ENCODE measurements at places on chromosomes 7 and 10. TPM values are rescaled to one million over a fixed set of nuclear protein-coding genes. Genes with fewer than 3 reads are reported as not detected.
A peak's percentile ranks its signal among the peaks of the same experiment; 100 is the strongest.

DNA sequence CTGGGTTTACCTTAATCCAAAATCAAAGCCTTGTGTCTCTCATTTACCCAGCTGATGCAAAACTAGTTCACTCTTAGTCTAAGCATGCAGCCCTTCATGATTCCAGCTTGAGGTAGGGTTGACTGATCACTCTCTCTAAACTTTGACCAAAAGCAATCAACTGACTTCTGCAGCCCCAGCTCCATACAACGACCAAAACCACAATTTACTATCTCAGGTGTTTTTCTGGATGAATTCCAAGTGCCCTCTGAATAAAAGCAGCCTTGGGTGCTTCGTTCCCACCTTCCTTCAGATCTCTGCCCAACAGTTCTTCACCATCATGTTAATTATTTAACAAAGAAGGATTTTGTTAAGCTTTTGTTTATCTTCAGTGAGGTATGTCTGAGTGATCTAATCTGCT, 62.6 kb downstream of the CCDC6 start:
- no peak for DNase-seq

The OPALIN gene
- not detected for polyA plus RNA-seq

GRCh38 chr7:44767134-44767911, 18.7 kb downstream of the ZMIZ2 start:
- peak; percentile 42 for DNase-seq

DNA sequence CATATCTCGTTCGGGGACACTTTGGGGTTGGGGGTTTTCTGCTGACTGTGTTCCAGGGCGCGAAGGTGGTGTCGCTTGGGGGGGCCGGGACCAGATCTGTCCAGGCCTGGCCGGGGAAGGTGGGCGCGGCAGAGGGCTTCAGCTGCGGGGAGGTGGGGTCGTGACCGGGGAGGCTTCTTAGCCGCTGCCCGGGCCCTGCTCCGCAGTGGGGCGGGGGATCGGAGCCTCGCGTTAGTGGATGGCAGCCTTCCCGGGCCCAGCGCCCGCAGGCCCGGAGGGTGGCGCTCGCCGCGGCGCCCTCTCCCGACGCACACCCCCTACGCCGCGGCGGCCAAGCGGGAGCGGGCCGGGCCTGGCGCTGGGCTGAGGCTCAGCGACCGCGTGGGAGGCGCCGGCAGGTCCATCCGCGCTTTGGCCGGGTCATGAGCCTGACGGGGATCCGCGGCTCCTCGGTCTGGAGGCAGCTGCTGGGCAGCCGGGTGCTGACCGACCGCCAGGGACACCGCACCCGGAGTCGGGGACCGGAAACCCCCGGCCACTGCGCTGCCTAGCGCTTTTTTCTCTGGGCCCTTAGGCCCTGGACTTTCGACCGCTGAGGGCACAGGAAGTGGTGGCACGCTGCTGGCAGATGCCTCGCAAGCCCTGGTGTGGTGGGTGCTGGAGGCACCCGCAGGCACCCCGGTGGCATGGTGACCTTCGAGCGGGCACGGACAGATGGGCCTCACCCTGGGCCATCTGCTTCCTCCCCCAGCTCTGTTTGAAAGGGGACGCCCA, 1.2 kb downstream of the AGAP3 start:
- peak; percentile 79 for DNase-seq

The ABCA13 gene
- 0.25 TPM for polyA plus RNA-seq

DNA sequence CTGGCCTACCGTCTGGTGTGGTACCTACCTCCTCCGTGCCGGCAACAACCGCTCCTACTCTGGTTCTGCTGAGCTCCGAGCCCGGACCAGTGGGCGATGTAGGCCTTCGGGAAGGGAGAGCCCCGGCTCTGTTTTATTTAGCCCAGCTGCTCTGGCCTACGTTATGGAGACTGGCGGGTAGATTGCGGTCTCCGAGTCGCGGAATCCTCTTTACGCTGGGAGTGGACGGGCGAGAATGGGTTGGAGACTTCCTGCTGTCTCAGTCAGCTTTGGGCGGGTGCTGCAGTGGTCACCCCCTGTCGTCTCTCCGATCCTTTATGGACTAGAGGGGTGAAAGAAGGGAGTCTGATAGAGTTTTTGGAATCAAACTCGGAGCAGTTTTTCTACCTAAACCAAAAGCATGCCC, 406 bp downstream of the CBLL1 start:
- DNase-seq: no peak

The LRIT1 gene
- not detected for polyA plus RNA-seq

GRCh38 chr7:194252-195009, 2.1 kb downstream of the FAM20C start:
- no peak for DNase-seq

- DNase-seq: no peak
Observed at GRCh38 chr10:99339077-99339476, 9.9 kb downstream of the CNNM1 start.

The CPXM2 gene
- polyA plus RNA-seq: 0.48 TPM

GRCh38 chr7:143284591-143285469, at the start of gene TMEM139:
TSS of gene TMEM139 (plus strand) at chr7:143284958. CDS start at chr7:143285958, 1,000 bp downstream.
- DNase-seq: no peak

DNA sequence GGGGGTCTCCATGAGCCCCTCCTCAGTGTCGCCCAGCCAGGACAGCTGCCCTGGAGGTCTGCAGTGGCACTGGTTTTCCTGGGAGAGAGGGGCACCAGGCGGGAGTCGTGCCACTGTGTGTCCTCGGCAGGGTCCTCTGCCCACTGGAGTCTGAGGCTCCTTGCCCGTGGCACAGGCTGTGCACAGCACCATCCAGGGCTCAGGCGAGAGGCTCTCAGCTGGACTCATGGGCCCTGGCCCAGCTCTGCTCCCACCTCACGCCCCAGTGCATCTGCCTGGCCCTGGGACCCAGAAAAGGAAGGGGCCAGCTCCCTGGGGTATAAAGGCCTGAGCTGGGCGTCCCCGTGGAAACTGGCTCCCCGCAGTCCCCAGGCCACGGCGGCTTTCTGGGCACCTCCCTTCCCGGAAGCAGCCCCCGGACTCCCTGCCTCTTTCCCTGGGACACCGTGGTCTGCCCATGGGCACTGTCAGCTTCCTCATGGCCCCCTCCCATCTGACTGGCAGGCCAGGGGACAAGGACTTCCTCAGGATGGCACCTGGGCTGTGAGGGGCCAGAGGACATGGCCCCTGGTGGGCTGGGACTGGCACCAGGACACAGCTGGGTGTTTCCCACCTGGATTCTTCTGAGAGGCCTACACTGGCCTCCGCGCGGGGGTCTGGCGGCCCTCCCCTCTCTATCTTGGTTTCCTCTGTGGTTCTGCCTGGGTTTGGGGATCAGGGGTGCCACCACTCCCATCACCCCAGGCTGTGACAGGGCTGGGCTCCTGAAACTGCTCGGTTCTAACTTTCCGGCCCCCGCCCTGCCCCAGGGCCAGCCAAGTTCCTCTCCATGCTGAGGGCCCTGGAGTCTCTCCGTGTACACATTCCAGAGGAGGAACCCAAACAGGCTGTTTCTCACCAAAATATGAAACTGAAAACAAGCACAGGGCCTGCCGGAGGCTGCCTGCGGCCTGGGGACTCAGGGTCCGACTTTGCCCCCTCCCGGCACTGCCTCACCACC, 5.5 kb downstream of the FOXL3 start:
- peak; percentile 23 for DNase-seq

The FIS1 gene
- polyA plus RNA-seq: 121 TPM

DNA sequence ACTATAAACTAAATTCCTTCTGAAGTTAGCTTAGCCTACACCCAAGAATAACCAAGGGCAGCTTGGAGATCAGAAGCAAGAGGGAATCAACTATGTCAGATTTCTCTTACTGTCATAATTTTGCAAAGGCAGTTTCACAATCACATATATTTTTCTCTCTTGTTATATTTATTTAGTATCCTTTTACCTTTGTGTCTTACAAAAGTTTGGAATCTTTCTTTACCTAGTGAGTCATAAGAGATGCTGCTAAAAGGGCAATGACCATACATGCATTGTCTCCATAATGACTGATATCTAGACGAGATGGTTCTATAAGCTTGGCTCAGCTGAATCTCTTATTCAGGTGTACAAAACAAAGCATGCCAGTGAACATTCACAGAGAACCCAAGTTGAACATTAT, 61.1 kb downstream of the PPP1R17 start:
- no peak for DNase-seq

DNA sequence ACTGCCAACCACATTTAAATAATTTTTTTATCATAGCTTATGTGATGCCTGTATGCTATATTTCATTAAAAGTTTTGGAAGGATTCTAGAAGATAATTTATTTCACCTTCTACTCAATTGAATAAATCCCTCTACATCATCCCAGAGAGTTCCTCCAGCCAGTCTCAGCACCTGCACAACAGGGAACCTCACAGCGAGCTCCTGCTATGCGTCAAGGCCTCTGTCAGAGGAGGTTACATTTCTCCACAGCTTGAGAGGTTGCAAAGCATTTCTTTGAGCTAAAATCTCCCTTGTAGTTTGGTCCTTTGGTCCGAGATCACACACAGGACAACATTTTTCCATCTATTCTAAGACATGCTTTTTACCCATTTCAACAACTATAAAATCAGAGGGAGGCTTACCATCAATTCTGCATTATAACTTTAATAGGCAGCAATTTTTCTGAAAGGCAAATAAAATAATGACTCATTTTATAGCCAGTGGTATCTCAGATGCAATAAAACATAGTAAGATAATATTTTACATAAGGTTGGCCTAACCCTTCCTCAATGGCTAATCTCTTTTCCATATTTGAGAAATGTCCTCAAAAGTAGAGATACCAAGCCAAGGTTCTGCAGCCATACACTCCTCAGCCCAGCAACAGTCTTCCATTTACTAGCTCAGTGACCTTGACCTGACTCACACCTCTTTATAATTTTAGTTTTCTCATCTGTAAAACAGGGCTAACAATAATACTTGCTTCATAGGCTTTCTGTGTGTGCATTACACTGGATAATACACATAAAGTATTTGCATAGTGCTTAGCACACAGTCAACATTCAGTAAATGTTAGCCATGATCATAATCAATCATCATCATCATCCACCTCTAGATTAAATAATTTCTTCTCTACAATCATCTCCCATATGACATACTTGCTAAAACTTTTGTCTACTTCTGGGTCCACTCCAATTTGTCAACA, 68.8 kb downstream of the DOCK4 start:
- no peak for DNase-seq

DNA sequence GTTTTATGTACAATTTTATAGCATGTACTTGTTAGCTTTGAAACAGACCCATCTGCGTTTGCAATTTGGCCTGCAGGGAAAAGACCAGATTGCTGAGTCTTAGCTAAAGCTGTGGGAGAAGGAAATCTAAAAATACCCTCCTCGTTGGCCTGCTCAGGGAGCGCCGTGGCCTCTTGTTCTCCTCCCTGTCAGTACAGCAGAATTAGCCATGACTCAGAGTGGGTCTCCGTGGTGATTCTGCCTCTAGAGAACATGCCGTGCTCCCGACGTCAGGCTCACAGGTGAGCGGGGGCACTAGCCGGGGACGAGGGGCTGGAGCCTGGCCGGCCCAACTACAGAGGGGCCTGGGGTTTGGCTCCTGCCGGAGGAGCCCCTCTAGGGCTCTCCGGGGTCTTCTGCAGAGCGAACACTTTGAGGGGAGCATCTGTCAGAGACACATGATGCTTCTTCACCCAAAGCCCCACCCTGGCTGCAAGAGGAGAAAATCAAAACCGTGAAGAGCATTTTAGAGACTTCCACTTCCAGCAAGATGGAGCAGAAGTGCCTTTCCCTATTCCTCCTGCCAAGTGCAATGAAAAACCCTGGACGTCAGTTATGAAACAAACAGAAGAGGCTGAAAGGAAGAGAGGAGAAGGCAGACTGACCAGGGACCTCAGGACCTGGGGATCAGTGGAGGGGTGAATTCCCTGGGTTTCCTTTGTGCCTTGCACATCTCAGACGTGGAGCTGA, 98.9 kb downstream of the LHPP start:
- peak; percentile 51 for DNase-seq

- DNase-seq: peak; percentile 93
Observed at GRCh38 chr10:7571981-7572380, 94.8 kb downstream of the ITIH5 start.

The SPDYE6 gene
- polyA plus RNA-seq: 2.6 TPM

GRCh38 chr10:113895018-113895417, 40.6 kb downstream of the NHLRC2 start:
- DNase-seq: no peak

- DNase-seq: no peak
Observed at GRCh38 chr10:391305-391704, 256.1 kb downstream of the ZMYND11 start.

The RSU1 gene
- polyA plus RNA-seq: 85.6 TPM

DNA sequence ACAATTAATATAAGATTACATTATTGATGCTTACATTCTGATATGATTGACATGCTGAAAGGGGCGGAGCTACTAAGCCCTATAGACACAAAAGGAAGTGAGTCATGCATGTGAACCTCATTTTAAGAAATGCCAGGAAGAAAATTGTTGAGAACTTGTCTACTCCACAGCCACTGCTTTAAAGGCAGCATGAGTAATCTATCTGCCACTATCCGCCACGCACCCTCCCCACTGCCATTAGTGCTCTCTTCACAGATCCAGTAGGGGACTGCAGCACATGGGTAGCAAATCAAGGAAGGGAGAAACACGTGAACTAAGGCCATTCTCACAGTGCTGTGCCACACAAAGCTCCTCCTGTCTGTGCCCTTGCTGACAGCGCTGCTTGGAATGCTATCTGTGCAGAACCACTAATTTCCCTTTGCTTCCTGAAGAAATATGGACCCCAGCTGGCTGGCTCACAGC, 524.8 kb downstream of the GRM8 start:
- peak; percentile 28 for DNase-seq

The TAS2R5 gene
- polyA plus RNA-seq: 0.42 TPM

DNA sequence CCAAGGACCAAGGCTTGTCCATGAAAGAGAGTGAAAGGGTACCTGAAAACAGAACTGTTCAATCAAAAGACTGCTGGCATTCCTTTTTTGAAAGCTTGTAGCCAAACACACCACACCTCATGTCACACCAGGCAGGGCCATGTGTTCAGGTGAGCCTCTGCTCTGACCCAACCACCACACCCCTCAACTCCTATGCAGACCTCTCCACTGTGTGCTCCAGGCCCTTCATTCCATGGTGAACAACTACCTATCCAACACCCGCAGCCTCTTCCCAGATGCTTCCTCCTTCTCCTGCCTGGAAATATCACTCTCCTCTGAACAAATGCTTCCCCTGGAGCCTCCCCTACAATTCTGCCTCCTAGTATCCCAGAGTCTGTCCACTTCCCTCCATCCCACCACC, 166.6 kb downstream of the AVL9 start:
- no peak for DNase-seq

GRCh38 chr7:24560772-24561171, 12.5 kb upstream of the PALS2 start:
- DNase-seq: no peak

DNA sequence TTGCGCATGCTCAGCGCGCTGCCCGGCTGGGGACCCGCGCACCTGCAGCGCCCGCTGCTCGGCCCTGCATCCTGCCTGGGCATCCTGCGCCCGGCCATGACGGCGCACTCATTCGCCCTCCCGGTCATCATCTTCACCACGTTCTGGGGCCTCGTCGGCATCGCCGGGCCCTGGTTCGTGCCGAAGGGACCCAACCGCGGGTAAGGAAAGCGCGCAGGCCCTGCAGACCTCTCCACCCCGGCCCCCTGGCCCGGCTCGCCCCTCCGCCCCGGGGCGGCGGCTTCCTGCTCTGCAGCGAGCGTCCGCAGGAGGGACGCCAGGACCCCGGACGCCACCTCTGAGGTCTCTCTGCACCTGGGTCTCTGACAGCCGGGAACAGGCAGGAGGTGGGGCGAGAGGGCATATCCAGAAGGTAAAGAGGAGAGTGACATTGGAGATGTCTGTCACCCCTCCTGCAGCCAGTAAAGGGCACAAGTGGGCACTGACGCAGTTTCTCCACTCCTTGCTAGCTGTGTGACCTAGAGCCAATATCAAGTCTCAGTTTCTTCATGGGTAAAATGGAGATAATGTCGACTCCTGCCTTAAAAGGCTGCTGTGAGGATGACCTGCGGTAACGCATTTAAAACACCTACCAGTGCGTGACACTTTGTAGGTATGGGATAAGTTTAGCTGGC, 338 bp downstream of the ATP6V0E2 start:
- no peak for DNase-seq

The LRRC18 gene
- polyA plus RNA-seq: 0.10 TPM
